ENCODE measurements at places on chromosomes 5 and 9.

GRCh38 chr9:34771007-34771406 is 61.1 kb upstream of the CCL21 start:
- no peak for DNase-seq

- peak; percentile 83 for DNase-seq
These were observed 68.7 kb downstream of the MARCHF3 start for GRCh38 chr5:126961702-126962101.

GRCh38 chr9:28365728-28366127 is 792.4 kb upstream of the C9orf72 start:
- DNase-seq = no peak

GRCh38 chr5:66994790-66995189 is 201.8 kb downstream of the CD180 start:
- no peak for DNase-seq

DNA sequence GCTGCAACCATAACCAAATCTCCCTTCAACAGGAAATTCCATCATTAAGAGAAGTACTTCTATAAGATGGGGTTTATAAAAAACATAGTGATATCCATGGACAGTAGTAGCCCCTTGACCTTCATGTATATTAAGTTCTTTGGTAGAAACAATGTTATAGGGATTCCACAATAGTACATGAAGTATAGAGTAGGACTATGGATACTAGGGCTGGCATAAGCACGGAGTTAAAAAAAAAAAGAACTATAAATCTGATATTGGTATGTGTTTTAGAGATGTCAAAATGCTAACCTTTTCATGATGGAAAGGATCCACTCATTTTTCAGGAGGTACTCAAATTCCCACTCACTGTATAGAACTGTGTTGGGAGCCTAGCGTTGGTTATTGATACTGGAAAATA is 337.6 kb downstream of the FGF10 start:
- no peak for DNase-seq

DNA sequence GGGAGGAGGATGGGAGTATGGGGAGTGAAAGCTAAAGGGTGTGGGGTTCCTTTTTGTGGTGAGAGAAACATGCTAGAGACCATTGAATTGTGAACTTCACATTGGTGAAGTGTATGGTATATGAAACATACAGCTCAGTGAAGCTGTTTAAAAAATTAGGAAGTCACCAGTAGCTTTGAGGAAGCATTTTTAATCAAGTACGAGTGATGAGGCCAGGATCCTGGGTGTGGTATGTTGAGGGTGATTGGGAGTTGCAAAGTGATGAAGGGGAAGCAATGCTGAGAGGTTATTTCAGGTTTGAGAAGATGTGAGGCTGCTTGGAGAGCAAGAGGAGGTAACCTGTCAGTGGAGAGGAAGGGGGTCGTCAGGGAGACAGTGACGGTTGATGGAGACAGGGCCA is 22.7 kb upstream of the CLK4 start:
- no peak for DNase-seq

GRCh38 chr5:153601377-153601776 is 110.9 kb downstream of the GRIA1 start:
- no peak for DNase-seq

- no peak for DNase-seq
These were observed 26.7 kb downstream of the ECM2 start for GRCh38 chr9:92509050-92509449.

GRCh38 chr5:64977779-64978178 is 209.0 kb downstream of the CWC27 start:
- no peak for DNase-seq

Measured in lung microvascular endothelial cell (primary cell).